ENCODE measurements at places on chromosomes 2 and 18.

DNA sequence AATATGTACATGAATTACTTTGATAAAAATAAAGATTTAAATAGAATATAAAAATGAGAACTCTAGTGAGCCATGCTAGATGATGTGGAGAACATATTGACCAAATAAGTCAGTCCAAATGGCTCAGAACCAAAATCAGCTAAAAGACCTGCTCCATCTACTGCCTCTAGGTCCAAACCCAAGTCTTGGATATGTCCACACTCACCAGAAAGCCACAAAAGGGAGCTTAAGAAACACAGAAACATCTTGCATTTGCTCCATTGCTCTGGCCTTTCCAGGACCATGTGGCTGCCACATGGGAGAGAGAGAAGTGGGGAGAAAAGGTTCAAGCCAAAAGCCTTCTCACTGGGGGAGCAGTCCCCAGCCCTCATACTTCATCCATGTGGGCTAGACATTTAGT is 272.5 kb downstream of the DYSF start:
- DNase-seq = no peak

DNA sequence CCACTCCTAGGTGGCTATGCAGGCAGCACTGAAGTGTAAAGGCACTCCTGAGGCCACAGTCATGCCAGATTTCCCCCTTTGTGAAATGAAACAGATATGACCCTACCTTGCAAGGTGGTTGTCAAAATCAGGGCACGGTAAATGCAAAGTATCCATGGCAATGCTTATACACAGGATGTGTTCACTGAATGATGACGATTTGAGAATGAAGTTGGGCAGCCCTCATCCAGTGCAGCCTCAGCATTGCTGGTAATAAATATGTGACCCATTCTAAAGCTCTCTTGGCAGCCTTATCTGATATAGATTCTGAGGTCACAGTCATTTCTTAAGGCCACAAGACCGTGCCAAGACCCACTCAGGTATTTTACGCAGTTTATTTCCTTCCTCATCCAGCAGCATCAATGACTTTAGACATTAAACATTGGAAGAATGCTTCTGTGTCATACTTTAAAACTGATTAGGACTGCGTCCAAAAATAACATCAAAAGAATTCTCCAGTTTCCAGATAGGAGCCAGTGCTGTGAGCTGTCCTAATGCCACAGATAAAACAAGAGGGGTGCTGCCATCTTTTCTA is 125.5 kb upstream of the SERTAD2 start:
- no peak for DNase-seq

DNA sequence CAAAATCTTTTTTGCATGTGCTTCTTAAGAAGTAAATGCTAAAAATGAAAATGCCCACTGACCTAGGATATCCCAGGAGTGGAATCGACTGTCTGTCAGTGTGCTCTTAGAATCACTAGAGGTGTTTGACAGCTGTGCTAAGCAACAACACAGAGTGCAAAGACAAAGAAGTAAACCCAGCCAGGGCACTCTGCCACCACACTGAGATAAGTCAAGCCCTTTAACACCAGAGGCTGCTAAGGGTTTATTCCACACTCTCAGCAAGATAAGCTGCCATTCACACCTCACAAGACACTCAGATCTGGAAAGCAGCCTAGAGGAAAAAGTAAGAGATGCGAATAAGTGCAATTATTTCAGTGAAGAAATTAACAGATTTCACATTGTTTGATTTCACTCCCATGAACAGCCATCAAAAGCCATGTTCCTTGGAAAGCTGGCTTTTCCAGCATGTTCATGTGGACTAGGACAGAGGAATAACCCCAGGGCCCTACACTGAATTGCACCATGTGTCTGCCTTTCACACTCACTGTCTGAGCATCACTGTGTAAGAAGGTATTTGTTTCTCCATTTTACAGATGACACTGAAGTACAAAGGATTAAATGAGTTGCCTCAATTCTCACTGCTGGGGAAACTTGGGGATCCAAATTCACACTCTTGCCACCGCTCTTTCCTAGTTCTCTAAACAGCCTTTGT is 6.0 kb upstream of the BMP10 start:
- no peak for DNase-seq

DNA sequence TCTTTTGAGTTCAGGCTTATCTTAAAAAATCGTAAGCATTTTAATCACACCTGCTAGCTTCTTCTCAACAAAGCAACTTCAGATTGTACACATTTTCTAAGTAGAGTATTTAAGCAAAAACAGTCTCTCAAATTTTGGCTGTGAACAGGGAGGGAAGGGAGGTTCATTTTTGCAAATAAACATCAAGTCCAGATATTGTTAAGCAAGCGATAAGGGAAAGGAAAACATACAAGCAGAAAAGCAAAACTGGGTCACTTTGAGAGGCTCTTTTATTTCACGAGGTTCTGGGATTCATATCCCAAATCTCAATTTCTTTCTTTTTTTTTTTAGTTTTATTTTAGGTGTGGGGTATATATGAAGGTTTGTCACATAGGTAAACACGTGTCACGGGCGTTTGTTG is 79.9 kb downstream of the SLC25A12 start:
- DNase-seq = no peak

DNA sequence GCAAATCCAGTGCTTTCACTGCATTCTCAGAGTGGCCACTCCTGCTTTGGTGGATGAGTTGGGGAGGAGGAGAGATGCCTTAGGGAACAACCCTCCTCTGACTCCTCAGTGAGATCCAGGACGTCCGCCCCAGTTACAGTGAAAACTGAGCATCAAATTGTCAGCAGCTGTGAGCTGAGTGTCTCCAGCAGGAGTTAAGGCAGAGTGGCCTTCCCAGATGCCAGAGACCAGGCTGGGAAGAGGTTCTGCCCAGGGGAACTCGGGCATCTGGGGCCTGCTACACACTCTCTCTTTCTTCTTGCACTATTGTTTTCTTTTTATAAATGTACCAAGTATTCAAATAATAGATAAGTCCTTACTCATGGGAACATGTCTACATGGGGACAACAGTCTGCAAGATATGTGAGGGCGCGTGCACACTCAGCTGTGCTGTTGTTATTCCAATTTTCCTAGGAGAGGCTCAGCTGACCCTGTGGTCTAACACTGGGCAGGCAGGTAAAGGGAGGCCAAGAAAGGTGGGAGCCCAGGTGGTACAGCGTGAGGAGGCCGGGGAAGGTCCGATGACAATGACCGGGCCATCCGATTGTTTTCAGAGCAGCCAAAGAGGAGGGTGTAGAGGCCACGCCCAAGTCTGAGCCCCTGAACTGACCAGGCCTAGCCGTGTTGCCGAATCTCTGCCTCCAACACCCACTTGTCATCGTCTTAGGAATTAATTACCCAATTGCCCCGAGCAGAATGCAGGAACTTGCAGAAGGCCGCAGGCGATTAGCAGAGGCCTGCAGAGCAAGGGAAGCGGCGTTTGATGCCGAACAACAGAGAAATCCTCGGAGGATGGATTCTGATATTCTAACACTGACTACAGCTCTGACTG is 166.9 kb downstream of the ANAPC1 start:
- no peak for DNase-seq

GRCh38 chr18:28510210-28510609 is 333.3 kb upstream of the CDH2 start:
- DNase-seq = no peak

DNA sequence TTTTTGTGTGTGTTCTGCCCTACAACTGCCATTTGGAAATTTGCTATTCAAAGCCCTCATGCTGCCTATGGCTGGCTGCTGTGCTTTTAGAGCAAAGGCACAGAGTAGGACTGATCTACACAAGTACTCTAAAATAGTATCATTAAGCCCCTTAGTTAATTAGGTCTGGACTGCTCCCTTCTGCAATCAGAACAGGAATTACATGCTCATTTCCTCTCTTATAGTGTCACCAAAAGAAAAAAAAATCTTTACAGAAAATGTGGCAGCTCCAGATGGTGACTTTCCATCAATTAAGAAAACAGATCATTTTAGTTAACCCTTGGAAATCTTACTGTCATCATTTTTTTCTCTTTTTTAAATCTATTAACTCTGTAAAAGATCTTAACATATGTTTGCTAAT is 337.5 kb downstream of the RIT2 start:
- DNase-seq = no peak

GRCh38 chr2:120692691-120693090 is 43.0 kb upstream of the GLI2 start:
- no peak for DNase-seq

DNA sequence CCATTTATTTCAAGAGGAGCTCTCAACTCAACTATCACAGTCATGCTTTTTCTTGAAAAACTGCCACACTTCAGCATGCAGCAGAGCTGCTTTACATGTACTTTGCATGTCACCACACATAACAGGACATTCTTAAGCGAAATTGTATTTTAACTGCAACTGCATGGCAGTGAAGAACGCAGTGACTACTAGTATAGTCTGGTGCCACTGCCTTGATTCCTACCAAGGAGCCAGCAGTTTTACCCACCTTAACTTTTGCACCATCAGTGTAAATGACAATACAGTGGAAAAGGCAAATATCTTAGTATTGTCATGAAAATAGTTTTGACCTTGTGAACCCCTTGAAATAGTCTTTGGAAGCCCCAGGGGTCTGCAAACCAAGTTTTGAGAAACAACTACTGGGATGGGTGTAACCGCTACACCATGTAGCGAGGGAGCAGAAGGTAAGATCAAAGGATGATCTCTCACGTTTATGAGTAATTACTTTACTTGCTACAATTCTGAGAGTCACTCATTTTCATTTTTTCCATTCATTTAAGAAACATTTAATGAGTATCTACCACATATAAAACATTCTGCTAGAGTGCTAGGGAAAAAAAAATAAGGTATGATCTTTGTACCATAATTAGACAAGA is 32.3 kb upstream of the MPP4 start:
- DNase-seq = no peak

GRCh38 chr2:144517866-144518747 is 1.8 kb downstream of the ZEB2 start:
- DNase-seq = no peak

GRCh38 chr2:7709907-7710306 is 792.7 kb downstream of the RNF144A start:
- DNase-seq = no peak

- DNase-seq = peak; percentile 2
These were observed at the start of gene KCNK3 for GRCh38 chr2:26692279-26692896. TSS of gene KCNK3 (plus strand) at chr2:26692722. CDS start at chr2:26692876, 154 bp downstream.

DNA sequence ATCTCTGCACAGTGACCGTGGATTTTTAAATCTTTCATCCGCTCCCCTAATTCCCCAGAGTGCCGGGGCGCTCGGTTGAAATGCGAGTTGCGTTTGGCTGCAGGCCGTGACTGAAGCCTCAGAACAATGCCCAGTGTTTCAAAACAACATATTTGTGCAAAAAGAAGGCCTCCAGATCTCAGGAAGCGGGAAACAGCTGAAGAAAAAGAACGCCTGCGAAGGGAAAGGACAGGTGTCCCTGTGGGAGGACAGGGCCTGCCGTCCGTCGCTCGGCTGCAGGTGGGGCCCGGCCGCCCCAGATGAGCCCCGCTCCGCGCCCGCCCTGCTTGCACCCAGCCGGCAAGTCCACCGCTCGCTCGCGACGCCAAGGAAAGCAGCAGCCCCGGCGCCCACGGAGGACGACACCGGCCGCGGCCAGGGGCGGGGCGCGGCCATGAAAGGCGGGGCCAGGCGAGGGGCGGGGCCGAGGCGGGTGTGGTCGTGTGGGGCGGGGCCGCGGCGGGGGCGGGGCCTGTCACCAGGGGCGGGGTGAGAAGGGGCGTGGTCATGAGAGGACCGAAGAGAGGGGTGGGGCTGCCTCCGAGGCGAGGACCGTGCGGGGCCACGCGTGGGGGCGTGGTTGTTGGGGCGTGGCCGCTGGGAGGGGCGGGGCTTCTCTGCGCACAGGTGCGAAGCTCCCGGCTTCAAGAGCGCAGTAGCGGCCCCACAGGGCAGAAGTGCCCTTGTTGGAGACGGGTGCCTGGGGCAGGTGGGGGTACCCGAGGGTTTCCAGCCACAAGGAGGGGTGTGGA is 17.6 kb upstream of the BOK start:
- peak; percentile 37 for DNase-seq

GRCh38 chr2:223046470-223047040 is 5.4 kb upstream of the KCNE4 start:
- no peak for DNase-seq

GRCh38 chr18:37395631-37396030 is 170.0 kb downstream of the CELF4 start:
- no peak for DNase-seq

GRCh38 chr2:26245810-26246209 is 1.1 kb downstream of the HADHB start:
- no peak for DNase-seq

DNA sequence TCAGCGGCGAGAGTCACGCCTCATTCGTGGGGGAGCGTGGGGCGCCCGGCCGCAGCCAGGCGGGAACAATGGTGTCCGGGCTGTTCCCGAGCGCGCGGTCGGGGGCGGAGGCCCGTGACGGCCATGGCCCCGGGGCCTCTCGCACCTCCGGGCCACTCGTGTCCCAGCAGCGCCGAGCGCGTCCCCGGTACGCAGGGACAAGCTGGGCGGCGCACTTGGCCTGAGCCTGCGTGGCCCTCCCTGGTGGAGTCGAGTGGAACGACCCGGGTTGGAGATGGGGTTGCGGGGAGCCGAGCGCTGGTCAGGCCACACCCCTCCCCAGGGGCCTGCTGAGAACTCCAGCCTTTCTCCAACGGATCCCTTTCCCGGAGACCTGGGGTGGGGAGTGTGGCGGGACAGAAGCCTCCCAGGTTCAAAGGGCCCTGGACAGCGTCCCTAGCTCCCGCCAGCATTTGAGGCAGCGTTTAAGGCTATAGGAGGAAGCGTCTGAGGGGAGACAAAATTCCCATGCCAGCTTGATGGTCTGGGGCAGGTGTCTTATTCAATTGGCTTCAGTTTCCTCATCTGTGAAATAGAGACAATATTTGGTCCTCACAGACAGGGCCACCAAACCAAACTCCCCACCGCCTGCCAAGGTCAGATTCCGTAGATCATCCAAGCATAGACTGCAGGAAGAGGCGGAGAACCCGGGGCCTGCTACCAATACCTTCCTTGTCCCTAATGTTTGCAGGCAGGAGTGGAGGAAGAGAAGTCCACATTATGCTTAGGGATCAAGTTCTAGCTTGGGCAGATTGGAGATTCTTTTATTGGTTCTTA is 553 bp downstream of the CNDP2 start:
- DNase-seq = no peak

GRCh38 chr2:237824085-237824484 is 25.5 kb downstream of the RBM44 start:
- DNase-seq = no peak

GRCh38 chr2:118918017-118918416 is 24.0 kb upstream of the MARCO start:
- DNase-seq = no peak

GRCh38 chr2:44283116-44283666 is 7.9 kb downstream of the SLC3A1 start:
- no peak for DNase-seq

DNA sequence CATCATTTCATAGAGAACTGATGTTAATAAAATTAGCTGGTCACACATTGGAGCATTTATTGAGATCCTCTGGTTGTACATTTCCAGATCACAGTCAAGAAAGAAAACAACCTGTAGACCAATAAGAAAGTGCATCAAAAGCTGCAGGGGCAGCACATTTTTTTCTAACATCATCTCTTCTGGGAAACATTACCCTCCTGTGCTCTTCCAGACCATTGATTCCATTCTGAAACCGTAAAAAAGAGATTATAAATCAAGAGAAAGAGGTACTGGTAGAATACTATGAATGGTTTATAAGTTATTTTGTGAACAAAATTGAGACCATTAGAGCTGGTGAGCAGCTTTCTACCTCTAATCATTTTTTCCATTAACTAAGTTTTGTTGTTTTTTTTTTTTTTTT is 1548.2 kb upstream of the CELF4 start:
- no peak for DNase-seq

- DNase-seq = no peak
These were observed 2.6 kb upstream of the RFX8 start for GRCh38 chr2:101477556-101477955.

GRCh38 chr2:143802242-143802641 is 673.0 kb downstream of the ARHGAP15 start:
- no peak for DNase-seq

- no peak for DNase-seq
These were observed 31.4 kb downstream of the AFG3L2 start for GRCh38 chr18:12345491-12346239.

Measured in stimulated activated CD8-positive, alpha-beta memory T cell treated with anti-CD3 and anti-CD28 coated beads, Interleukin-4, amount 100 ng/mL, for 1 hour (primary cell).